Lower lobe of right lung (tissue), 2 donors: ENCODE measurements at places on chromosomes 4 and X.

- no peak for DNase-seq
Observed at GRCh38 chrX:29113221-29113620, 526.0 kb downstream of the IL1RAPL1 start.

DNA sequence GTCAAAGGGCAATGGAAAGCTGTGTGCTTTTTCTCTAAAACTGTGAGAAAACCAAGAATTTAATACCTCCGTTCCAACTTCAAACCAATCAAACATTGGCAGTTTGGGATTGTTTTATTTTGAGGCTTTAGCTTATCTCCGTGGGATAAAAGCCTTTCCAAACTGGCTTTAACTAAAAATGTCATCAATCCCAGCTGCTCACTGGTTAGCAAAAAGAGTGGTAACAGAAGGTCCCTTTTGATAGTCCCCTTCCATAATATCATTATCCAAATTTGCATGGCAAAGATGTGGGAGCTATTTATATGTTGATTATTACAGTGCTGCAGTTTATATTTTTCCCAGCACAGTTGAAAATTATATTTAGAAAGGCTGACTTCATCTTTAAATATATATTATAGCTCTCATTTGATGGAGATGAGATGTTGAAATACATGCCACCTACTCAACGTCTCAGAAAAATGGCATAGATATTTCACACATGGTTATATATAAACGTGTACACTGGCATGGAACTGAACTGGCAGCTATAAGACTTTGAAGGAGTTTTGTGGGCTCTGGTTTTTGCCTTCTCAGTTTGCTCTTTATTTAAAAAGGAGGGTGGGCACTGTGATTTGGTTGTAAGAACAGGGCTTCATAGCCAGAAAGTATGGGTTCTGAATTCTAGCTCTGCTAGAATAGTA is 707.1 kb upstream of the SLIT2 start:
- DNase-seq: no peak

DNA sequence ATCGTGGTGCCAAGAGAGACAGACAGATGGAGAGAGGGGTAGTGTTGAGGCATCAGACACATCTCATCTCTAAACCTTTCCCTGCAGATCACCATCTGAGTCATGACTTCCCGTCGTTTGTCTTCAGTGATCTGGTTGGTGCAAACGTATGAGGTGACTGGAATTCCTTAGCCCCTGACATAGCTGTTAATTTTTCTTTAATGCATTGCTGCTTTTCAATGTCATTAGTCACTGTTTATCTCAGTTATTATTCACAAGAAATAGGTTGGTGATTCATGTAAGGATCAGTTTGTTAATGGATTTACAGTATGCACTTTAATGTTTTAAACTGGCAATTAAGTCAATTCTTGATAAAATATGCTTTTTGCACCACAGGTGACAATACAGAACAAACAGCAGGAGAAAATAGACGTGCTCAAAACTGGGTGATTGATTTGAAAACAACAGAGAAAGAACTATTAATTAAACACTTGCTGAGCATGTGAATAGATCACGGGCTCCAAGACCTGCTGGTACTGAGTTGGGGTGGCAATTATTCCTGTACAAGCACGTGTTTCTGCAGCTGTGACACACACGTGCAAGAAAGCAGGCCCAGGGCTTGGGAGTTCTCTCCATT is 1.3 kb upstream of the TMEM154 start:
- DNase-seq: no peak

- no peak for DNase-seq
Observed at GRCh38 chr4:106270736-106271135, 45.3 kb downstream of the TBCK start.

DNA sequence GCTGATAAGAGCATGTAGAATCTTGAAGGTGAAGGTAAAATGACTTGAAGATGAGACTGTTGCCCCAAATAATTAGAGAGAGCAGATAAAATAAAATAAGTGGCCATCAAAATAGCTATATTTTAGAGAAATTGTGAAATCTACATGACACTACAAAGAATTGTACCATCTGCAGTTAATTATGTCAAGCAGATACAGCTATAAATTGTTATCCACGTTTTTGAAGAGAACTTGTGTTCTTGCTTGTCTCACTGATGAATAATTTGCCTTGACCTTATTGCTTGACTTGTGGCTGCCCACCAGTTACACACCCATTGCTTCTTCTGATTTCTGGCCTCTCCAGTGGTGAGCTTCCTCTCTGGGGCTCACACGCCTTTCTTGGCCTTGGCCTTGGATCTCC is 75.8 kb upstream of the TNIP3 start:
- no peak for DNase-seq

GRCh38 chr4:142314686-142315085 is 531.4 kb downstream of the INPP4B start:
- DNase-seq: no peak

DNA sequence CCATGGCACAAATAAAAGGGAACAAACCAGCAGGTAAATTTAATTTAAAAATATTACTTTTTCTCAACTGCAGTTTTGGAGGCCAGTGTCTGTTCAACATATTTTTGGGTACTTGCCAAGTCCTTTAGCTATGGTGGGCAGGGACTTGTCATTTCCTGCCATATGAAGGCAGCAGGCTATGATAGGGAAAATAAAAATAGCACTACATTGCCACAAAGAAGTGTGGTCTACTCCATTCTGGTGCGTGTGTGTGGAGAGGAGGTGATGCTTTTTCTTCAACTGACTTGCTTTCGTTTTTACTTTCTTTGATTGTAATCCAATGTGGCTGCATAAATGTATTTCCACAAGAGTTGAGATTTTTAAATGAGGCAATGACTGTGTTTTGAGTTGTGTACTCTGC is 17.2 kb downstream of the GPR174 start:
- no peak for DNase-seq

DNA sequence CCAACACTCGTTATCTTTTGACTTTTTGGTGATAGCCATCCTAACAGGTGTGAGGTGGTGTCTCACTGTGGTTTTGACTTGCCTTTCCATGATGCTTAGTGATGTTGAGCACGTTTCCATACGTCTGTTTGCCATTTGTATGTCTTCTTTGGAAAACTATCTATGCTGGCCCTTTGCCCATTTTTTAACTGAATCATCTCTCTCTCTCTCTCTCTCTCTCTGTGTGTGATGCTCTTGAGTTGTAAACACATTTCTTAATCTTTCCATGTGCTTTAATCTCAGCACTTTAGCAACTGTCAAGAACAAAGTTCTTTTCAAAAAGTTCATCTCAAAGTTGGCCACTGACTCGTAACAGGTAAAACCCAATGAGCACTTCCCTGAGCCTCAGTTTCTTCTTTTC is 10.5 kb downstream of the SORBS2 start:
- no peak for DNase-seq

DNA sequence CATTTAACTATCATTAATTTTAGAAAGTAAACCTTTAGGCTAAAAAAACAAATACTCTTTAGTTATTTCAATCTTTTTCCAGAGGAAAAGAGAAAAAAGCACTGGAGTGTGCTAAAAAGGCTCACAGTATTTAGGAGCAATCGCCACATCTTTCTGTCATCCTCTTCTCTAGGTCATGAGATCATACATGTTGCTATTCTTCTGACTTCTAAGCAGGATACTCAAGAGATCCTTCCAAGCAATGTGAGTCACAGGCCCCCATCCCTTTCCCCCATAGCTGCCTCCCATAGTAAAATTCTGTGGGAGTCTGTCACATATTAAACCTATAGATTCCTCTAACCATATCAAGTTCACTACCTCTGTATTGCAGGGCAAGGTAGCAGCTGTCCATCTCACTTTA is 7.7 kb downstream of the EDNRA start:
- no peak for DNase-seq

DNA sequence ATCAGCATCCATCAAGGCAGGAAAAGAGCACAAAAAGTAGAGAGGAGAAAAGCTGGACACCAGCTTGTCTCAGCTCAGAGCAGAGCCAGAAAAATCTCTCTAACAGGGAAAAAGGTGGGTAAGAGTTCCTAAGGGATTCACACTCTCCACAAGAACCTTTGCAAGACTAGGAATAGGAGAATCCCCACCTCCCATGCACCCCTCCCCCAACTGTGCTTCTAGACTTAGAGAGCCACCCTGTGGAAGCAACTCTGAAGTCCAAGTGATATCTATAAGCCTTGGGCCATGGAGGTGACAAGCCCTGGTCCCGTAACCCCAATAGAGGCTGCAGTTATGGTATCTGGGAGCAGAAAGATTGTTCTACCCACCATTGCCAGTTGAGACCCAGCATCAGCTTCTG is 267.6 kb upstream of the MTMR8 start:
- no peak for DNase-seq

DNA sequence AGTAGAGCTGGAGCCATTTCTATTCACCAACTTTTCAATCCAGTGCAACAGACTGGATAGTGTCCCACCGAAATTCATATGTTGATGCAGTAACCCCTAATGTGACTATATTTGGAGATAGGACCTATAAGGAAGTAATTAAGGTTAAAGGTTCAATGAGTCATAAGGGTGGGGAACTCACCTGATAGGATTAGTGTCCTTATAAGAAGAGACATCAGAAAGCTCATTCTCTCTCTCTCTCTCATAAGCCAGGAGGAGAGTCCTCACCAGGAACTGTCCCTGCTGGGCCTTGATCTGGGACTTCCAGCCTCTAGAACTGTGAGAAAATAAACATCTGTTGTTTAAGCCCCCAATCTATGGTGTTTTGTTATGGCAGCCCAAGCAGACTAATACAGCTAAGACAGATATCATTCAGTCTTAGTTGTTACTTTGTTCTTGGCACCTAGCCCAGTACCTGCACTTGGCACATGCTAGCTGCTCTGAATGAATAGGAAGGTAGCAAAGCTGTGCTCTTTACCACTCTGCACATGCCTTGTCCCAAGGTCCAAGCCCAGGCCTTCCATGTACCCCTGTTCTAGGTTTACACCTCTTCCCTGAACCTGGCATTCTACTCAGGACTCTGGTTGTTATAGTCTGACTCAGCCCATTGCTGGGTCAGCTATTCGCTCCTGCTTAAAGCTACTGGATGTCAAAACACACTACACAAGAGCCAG is 19.2 kb upstream of the BRS3 start:
- no peak for DNase-seq

- DNase-seq: no peak
Observed at GRCh38 chr4:7421356-7422150, 13.2 kb downstream of the PSAPL1 start.

GRCh38 chr4:124694946-124695598 is 17.5 kb downstream of the ANKRD50 start:
- no peak for DNase-seq

DNA sequence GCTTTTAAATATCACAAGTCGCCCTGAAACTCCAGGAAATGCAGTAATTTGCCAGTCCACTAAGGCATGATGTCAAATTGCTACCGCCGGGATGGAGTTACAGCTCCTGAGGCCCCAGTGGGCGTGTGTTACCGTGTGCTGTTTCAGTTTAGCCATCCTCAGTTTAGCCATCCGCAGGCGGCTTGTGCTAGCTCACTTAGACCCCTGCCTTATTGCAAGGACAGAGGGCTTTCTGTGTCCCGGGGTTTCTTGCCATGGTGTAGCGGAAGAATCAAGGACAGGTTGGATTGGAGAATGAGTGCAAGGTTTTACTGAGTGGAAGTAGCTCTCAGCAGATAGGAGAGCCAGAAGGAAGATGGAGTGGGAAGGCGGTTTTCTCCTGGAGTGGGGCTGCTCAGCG is 33.8 kb upstream of the LRBA start:
- DNase-seq: no peak

DNA sequence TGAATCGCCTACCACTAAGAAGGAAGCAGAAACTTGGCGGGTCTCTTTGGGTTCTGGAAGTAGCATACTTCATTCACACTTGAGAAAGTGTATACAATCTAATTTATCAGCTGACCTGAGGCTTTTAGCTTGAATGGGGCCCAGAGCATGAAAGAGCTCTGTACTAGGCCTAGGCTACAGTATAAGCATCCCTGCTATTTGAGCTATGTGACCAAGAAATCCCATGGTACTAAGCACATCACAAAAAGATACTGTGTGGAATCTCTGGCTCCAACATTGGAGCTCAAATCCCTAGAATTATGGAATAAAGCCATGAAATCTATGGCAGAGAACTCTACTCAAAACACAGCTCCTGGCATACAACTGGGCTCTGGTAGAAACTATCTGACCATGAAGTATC is 43.9 kb upstream of the CCDC149 start:
- no peak for DNase-seq

DNA sequence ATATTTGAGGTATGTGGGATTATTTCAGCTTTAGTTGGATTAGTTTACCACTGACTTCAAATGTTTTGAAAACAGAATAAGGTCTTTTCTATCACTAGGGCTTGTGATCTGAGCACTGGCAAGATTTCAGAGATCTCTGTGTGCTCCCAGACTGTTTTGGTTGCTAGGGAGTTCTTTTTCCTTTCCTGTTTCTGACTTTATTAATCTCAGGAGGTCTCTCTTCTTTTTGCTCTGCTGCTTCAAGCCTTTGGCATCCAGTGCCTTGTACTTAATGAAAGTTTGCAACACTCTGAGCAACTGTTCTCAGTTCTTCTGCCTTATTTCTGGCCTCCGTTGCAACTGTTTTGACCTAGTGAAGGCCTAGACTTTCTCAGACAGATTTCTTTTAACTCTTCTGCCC is 32.1 kb upstream of the PAQR3 start:
- no peak for DNase-seq

DNA sequence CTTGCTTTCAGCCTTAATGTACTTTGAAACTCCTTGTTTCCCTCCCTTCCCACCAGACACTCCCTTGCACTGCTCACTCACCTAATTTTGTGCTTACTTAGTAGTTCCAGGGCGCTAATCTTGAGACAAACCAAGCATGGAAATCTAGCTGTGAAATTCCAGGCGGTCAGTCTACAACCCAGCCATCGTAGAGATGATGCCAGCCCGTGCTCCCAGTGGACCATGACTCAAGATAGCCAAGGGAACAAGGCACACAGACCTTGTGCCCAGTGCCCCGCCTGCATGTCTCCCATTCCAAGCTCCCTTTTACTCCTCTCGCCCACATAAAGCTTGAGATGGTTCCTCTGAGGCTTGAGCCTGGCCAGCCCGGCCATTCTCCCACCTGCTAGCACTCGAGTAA is 11.1 kb downstream of the TREX2 start:
- no peak for DNase-seq

DNA sequence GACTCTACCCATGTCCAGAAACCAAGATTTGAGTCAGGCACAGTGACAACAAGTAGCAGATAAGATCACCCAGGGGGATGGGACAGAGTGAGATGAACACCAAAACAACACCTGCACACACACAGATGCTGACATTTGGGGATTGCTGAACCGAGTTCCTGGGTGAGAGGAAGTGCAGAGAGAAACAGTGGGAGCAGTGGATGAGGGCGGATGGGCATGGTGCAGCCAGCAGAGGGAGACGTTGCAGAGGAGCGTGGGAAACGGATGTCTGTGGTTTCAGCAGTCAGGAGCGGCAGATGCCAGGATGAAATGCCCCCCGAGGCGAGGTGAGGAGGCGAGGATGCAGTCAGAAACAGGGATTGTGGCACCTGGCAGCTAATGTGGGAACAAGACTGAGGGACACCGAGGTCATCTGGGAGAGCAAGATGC is 78.6 kb upstream of the STS start:
- no peak for DNase-seq

GRCh38 chr4:67746797-67747495 is 7.2 kb downstream of the GNRHR start:
- DNase-seq: no peak
